H9 (cell line): ENCODE measurements at places on chromosomes 5 and 9. TPM values are rescaled to one million over a fixed set of nuclear protein-coding genes. Genes with fewer than 3 reads are reported as not detected.
A peak's percentile ranks its signal among the peaks of the same experiment; 100 is the strongest.

The DBH gene
- not detected in 2 replicates for total RNA-seq

The RXRA gene
- total RNA-seq, result 29.9 and 30.1 TPM in 2 replicates

The CDC20B gene
- total RNA-seq, result 0.18 and 0.26 TPM in 2 replicates

The SMC2 gene
- 43.4 and 47.0 TPM in 2 replicates for total RNA-seq

The PCDHB14 gene
- total RNA-seq, result 1.5 and 2.4 TPM in 2 replicates

The HBEGF gene
- 2.4 and 2.5 TPM in 2 replicates for total RNA-seq

The MRPL50 gene
- total RNA-seq, result 20.0 and 20.7 TPM in 2 replicates

- no peak for DNase-seq
- no peaks in the 10 kb centered on the region; the same call in 1 of the 2 replicates for H3K27me3 ChIP-seq
- no peak overlapping the region for H3K27ac ChIP-seq
Observed at GRCh38 chr5:586751-587285, 25.3 kb upstream of the CEP72 start.

- H3K4me3 ChIP-seq, result no peak overlapping the region
- H3K27me3 ChIP-seq, result no peaks in the 10 kb centered on the region
- H3K36me3 ChIP-seq, result no peaks in the 10 kb centered on the region
Observed at GRCh38 chr5:100496296-100496695, 38.9 kb upstream of the FAM174A start.

- peaks cover 9% of the 10 kb centered on the region; the same call in 1 of the 2 replicates for H3K4me1 ChIP-seq
- peak overlapping the region; percentile 18 for H3K27ac ChIP-seq
- peak; percentile 57 for DNase-seq
- H3K4me3 ChIP-seq, result peak overlapping the region; percentile 10; the same call in 1 of the 3 replicates
- peaks cover 22% of the 10 kb centered on the region for H3K36me3 ChIP-seq
- H3K27me3 ChIP-seq, result no peaks in the 10 kb centered on the region
Observed at GRCh38 chr5:127406326-127407121, 110.9 kb upstream of the PRRC1 start.

- H3K4me3 ChIP-seq, result no peak overlapping the region
- H3K36me3 ChIP-seq, result peaks cover 16% of the 10 kb centered on the region
- no peak overlapping the region for H3K27ac ChIP-seq
- DNase-seq, result no peak
- no peaks in the 10 kb centered on the region for H3K27me3 ChIP-seq
Observed at GRCh38 chr9:82570226-82570625, 492.7 kb downstream of the RASEF start.

- peaks cover 16% of the 10 kb centered on the region for H3K4me1 ChIP-seq
- no peak overlapping the region for H3K4me3 ChIP-seq
- no peaks in the 10 kb centered on the region for H3K36me3 ChIP-seq
- no peak overlapping the region for H3K27ac ChIP-seq
Observed at GRCh38 chr9:79667120-79667519, 95.4 kb downstream of the TLE4 start.

GRCh38 chr9:136544548-136544963 lies 1.3 kb downstream of the NOTCH1 start:
- DNase-seq, result no peak
- peaks cover 37% of the 10 kb centered on the region for H3K36me3 ChIP-seq
